ENCODE measurements at places on chromosomes 1 and 21.

DNA sequence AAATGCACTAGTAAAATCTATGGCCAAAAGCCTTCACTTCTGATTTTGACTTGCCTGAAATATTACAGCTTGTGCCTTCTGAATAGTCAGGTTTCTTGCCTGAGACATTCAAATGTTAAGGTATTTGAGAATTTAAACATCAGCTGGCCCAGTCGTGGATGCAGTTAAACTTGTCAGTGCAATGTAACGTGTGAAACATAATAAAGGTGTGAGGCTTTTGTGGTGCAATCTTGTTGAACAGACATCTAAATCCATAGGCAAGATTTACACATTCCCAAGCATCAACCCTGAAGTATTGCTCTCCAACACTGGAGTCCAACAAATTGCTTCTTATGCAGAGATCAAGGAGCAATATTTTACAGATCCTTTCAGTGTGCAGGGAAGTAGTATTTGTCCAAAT, 4.4 kb downstream of the CCN1 start:
- DNase-seq = no peak

- no peak for DNase-seq
These were observed 14.4 kb downstream of the CD58 start for GRCh38 chr1:116556289-116557006.

GRCh38 chr1:55378582-55378981, 163.4 kb upstream of the USP24 start:
- no peak for DNase-seq

GRCh38 chr1:95974586-95974985, 740.6 kb downstream of the RWDD3 start:
- no peak for DNase-seq

DNA sequence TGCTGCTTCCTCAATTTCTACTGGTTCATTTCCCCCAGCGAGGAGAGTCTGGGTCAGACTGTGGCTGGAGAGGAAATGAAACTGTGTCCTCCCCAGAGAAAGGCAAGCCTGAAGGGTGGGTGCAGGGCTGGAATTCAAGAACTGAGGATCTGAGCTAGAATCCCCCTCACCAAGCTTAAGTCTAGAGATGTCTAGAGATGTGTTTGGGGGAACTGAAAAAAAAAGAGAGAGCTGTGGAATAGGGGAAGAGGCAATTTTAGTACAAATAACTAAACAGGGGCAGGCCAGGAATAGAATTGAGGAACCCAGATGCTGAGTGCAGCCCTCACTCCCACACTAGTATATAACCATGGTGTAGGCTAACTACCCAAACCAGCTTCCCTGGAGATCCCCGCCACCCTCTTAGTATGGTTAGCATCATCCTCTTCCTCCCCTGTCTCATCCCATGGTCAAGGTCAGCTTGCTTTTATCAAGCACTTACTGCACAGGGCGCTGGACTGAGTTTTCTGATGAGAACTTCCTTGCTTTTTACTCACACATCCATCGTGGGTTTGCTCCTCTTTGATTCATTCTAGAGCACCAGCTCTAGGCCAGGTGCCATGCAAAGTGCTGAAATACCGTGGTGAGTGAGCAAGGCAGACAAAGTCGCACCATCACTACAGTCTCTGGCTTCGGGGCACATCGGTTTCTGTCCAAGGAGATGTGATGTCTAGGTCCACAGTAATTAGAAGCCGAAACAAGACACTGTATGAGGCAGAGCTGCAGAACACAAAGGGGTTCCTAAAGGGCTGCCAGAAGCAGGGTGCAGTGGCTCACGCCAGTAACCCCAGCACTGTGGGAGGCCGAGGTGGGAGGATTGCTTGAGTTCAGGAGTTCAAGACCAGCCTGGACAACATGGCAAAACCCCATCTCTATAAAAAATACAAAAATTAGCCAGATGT, 112.9 kb upstream of the IPO9 start:
- DNase-seq = no peak

GRCh38 chr1:94004924-94005323, 95.7 kb upstream of the GCLM start:
- no peak for DNase-seq

- DNase-seq = no peak
These were observed 17.8 kb upstream of the FAM131C start for GRCh38 chr1:16091296-16091695.

DNA sequence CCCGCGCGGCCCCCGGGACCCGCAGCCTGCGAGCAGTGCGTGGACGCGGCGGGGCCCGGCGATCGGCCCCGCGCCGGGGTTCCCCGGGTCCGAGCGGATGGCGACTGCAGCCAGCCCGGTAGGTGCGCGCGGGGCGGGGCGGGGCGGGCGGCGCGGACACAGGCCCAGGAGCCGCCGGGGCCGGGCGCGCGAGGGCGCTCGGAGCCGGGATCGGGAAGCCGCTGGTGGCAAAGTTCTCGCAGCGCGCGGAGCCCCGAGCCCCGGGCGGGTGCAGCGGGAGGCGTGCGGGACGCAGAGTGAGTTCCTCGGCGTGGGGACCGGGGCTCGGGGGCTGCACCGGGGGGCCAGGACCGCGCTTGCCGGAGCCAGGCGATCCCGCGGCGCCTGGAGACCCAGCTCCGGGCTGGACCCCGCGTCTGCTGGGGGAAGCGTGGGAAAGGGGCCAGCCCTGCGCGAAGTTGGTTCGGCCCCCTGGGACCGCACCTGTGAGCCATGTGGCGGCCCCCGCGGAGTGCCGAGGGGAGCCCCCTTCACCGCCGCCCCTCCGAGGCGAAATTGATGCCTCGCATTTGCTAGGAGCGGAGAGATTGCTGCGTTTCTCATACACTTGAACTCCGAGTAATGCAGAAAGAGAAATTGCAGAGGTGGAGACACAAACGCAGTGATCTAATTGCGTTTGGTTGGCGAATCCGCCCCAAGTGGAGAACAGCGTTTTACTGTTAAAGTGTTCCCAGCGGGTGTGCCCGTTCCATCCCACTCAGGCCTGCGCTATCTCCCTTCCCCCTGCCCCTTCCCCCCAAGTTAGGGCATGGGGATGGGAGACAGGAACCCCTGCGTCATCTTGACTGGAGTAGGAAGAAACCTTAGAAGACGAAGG, 228.9 kb upstream of the TMEM51 start:
- peak; percentile 8 for DNase-seq

- no peak for DNase-seq
These were observed 9.4 kb downstream of the ZNF678 start for GRCh38 chr1:227572752-227573151.

DNA sequence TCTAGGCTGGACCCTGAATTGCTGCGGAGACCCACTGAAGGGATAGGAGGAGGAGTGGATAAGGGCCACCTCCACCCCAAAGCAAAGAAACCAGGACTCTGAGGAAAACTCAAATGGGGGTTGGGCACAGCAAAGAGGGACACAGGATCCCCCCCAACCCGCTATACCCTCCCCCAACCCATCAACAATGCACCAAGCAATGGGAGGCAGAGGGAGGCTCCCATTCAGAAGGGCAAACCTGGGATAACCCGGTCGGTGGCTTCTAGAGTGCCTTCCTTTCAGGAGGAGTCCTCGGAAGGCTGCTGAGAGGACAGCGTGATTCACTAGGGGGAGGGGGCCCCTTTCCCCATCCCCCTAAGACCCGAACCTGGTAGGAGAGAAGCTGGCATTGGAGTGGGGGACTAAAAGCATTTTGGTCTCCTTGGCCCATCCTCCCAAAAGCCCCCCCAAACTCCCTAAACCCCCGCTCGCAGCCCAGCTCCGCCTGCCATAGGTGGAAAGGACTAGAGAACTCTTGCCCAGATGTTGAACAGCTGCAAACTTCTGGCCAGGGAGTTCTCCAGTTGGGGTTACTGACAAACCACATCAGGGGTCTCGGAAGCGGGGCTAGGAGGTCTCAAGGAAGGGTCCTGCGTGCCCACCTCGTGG, 1.3 kb downstream of the MEF2D start:
- no peak for DNase-seq

DNA sequence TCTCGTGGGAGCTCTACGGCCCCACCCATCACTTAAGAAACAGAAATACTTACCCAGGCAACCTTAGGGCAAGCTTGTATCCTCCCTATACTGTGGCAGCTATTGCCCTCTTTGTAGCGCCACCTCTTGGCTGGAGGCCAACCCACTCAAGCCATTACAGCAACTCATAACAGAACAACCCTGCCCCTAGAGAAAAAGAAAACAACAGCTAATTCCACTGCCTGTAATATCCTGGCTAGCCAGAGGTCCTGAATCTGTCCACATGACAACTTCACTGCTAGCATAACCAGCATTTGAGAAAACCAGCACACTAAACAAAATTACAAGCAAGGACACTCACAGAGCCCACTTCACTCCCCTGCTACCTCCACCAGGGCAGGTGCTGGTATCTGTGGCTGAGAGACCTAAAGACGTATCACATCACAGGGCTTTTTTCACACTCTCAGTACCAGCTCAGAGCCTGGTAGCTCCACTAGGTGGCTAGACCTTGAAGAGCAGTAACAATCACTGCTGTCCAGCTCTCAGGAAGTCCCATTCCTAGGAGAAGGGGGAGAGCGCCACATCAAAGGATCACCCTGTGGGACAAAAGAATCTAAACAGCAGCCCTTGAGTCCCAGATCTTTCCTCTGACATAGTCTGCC, 14.5 kb upstream of the MX1 start:
- DNase-seq = no peak

DNA sequence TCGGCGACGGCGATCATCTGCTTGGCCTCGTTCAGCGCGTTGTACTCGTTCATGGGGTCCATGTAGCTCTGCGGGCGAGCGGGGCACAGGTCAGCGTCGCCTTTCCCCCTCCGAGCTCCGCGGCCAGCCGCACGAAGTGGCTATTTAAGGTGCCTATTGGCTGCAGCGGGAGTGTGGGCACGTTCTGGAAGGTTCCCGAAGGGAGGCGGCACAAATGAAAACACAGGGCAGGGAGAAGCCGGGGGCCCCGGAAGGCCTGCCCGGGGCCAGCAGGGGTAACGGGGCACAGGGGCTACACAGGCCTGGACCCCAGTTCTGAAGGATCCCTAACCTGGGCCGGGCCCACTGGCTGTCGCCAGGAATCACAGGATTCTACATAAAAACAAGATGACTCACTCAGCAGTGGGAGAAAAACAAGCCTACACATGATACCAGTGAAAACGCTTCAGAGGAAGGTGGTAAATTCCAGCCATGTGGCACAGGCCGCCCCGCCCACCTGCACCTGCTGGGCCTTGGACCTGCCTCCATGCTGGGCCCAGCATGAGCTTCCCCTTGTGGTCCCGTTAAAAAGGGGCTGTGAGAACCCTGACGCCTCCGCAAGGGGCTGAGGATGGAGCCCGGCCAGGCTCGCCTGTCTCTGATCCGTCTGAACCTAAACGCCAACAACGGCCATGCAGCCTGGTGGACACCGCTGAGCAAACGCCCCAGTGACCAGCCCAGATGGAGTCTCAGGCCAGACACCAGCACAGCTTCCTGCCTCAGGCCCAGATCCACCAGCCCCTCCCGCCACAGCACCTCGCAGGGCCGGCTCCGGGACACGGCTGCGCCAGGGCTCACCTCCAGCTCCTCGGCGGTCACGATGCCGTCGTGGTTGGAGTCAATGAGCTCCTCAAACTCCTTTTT, 3.9 kb upstream of the TNFRSF4 start:
- peak; percentile 21 for DNase-seq

GRCh38 chr1:156816561-156817328, at the start of gene SH2D2A:
Gene SH2D2A (minus strand): TSS chr1:156816848. CDS start chr1:156816708, 140 bp downstream.
- DNase-seq = no peak
